ENCODE measurements at places on chromosomes 13 and 19. TPM values are rescaled to one million over a fixed set of nuclear protein-coding genes. Genes with fewer than 3 reads are reported as not detected.

DNA sequence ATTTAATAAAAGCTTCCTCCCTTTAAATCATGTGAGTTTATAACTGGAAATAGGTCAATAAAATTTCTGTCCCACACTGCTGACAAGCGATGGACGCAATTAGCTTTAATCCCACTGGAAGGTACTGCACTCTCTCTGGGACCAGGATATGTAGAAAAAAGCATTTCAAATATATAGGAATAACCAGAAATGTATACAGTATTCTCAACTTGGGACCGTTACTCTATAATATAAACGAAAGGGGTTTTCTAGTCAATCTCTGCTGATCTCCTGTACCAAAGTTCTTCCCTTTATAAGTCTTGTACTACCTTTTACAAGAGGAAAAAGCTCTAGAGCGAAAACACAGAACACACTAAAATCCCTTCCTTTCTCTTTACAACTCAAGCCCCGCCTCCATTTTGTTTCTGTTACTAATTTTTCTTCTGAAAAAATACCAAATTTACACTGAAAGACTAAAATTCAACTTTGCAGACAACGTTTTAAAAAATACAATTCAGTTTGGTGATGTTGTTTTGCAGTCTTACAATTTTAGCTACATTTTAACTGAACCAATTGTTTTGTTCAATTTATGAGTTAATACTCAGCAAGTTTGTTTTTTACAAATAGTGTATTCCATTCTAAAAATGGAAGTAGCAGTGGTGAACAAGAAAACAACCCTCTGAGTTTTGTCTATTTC is 1.7 kb upstream of the USPL1 start:
- H3K27me3 ChIP-seq, result no peaks in the 10 kb centered on the region
- DNase-seq, result no peak
- peak overlapping the region; percentile 99 for H3K27ac ChIP-seq
- H3K4me1 ChIP-seq, result peaks cover 19% of the 10 kb centered on the region
- H3K4me3 ChIP-seq, result peak overlapping the region; percentile 96

DNA sequence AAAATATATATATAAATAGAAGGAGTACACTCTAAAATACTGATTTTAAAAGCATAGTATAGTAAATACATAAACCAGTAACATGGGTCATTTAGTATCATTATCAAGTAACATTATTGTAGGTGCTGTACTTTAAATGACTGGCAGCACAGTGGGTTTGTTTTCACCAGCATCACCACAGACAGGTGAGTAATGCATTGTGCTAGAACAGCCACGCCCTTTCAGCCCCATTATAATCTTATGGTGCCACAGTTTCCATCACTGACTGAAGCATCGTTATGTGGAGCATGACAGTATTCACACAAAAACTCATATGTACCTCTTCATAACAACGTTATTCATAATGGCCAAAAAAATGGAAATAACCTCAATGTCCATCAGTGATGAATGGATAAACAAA is 88.3 kb downstream of the DHRS12 start:
- no peak for DNase-seq
- no peak overlapping the region for H3K4me3 ChIP-seq
- no peaks in the 10 kb centered on the region for H3K4me1 ChIP-seq
- H3K36me3 ChIP-seq, result no peaks in the 10 kb centered on the region

COL5A3 gene
- 11.1 TPM for total RNA-seq

DNA sequence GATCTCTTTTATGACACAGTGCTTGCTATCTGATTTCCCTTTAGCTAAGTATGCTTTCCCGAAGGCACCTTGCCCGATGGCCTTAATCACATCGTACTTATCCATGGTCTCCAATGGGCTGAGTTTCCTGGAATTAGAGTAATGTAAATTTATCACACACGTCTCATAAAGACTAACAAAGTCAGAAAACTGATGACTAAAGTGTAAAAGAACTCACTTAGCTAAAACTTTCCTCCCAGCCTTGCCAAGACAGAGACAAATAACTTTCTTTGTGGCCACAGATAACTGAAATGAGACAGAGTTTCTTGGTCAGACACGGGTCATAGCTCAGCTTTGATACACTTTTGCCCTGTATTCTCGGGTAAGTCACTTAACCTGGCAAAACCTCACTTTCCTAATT is 1.5 kb downstream of the NEK5 start:
- DNase-seq, result no peak
- no peaks in the 10 kb centered on the region for H3K4me1 ChIP-seq
- peak overlapping the region; percentile 75 for H3K4me3 ChIP-seq
- no peaks in the 10 kb centered on the region for H3K36me3 ChIP-seq
- H3K27me3 ChIP-seq, result no peaks in the 10 kb centered on the region

DNA sequence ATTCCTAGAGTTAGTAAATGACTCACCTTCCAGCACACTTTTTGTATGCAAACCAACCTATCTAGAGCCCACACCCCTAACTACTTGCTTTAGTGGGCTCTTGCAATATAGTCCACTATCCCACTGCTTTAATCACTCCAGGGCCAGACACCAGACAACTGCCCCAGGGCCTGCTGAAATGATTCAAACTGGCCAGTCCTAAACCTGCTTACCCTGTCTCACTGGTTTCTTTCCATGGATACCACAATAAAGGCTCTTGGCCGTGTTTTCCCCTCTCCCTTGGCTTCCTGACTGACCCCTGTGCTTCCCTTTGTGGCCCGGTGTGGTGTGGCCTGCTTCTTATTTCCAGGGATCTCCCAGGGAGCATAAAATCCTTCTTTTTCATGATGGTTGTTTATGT is 14.6 kb downstream of the HS6ST3 start:
- no peaks in the 10 kb centered on the region for H3K27me3 ChIP-seq
- H3K36me3 ChIP-seq, result no peaks in the 10 kb centered on the region
- H3K4me1 ChIP-seq, result no peaks in the 10 kb centered on the region
- DNase-seq, result no peak
- no peak overlapping the region for H3K4me3 ChIP-seq
- H3K27ac ChIP-seq, result no peak overlapping the region

MAP4K1 gene
- total RNA-seq, result 4.6 TPM

NLRP7 gene
- total RNA-seq, result not detected

DNA sequence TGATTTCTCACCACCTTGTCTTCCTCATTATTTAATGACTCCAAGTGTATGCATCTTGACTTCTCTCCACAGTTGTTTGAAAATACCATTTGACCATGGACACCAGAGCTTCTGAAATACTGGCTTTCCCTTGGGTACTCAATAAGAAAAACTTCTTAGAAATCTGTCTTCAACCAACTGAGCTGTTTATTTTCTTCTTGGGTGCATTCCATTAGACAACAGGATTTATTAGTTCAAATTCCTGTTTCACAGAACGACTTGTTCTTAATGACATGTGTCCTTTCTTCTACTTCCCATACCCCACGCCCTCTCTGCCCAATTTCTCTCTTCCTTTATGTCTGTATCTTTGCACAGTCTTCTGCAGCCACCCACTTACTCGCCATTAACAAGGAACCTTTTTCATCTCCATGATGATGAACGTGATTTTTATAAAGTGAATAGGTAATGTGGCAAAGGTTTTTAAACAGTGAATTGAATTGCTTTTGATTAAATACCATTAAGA is 11.3 kb upstream of the ITM2B start:
- H3K4me1 ChIP-seq, result peaks cover 12% of the 10 kb centered on the region
- H3K27ac ChIP-seq, result peak overlapping the region; percentile 60

DNA sequence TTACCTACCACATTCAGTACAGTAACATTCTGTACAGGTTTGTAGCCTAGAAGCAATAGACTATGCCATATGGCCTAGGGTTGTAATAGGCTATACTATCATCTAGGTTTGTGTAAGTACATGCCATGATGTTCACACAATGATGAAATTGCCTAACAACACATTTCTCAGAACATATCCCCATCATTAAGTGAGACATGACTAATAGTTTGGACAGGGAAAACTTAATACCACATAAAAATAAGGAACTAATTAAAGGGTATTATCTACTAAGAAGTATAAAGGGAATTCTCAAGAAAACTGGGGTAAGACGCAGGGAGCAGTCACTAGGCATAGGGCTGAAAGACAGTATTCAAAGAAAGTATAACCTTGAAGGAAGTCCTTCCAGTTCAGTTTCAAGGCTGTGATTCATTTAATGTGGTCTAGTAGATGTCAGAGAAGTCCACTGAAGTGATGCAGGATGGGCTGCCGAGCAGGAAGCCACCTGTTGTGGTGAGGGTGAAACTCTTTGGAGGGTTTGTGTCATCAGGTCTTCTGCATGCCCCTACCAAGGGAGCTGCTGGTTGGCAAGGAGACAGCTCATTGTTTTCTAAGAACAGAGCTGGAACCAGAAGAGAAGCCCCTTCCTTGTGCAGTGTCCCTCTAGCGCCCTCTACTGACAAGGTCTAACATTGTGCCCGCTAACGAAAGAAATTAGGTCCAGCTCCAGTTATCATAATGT is 122.9 kb downstream of the OLFM4 start:
- H3K4me3 ChIP-seq, result no peak overlapping the region
- H3K4me1 ChIP-seq, result no peaks in the 10 kb centered on the region
- H3K36me3 ChIP-seq, result no peaks in the 10 kb centered on the region
- no peak overlapping the region for H3K27ac ChIP-seq

B3GNT8 gene
- 4.2 TPM for total RNA-seq

ACP5 gene
- total RNA-seq, result 14.6 TPM

ZNF845 gene
- total RNA-seq, result 7.4 TPM

MKNK2 gene
- 96.3 TPM for total RNA-seq

DNA sequence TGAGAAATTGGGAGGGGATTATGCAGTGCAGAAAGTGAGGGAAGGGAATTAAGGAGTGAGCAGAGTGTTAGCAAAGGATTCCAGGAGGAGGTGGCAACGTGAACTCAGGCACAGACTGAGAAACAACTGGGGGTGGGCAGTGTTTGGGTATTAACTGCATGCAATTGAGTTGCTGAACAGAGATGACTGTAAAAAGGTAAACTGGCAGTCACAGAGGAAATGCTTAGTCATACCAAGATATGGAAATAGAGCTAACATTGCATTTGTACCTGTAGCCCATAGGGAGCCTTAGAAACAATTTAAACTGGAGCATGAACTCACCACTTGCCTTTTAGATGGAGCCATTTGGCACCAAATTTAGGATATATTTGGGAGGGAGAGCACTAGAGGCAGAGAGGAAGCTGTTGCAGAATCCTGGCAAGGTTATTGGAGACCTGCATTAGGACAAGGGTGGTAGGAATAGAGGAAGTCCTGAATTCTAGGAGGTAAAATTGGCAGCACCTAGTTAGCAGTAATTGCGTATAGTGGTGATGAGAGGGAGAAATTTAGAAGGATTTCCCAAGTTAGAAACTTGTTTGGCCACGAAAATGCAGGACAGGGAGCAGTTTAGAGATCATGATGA is 100.6 kb upstream of the FRY start:
- H3K36me3 ChIP-seq, result no peaks in the 10 kb centered on the region
- DNase-seq, result no peak
- no peaks in the 10 kb centered on the region for H3K27me3 ChIP-seq
- no peak overlapping the region for H3K27ac ChIP-seq

- no peak for DNase-seq
- H3K27ac ChIP-seq, result no peak overlapping the region
- H3K4me3 ChIP-seq, result no peak overlapping the region
- H3K4me1 ChIP-seq, result no peaks in the 10 kb centered on the region
- no peaks in the 10 kb centered on the region for H3K27me3 ChIP-seq
- H3K36me3 ChIP-seq, result no peaks in the 10 kb centered on the region
Observed at GRCh38 chr13:112652512-112653070, 37.2 kb upstream of the ATP11A start.

NKG7 gene
- 4.4 TPM for total RNA-seq

GRCh38 chr19:34370983-34371382 is 6.0 kb downstream of the GPI start:
- no peaks in the 10 kb centered on the region for H3K27me3 ChIP-seq
- H3K27ac ChIP-seq, result no peak overlapping the region
- H3K36me3 ChIP-seq, result peaks cover 35% of the 10 kb centered on the region
- DNase-seq, result no peak
- H3K4me3 ChIP-seq, result no peak overlapping the region

DNA sequence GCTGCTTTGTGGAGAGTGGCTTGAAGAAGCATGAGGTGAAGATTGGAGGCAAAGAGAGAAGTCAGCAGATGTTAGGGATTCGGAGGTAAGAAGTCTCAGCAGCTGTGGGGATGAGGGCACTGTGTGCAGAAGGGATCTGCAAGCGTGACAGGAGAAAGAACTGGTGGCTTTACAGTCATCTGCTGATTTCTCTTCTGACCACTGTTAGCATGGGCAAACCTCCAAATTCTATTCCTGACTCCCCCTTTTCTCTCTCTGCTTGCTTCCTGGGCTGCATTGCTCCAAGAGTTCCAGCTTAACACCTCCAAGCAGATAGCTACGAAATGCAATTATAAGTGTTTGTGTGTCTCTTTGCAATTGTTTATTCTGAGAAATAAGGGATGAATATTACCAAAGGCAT is 159.6 kb downstream of the GGACT start:
- H3K27me3 ChIP-seq, result no peaks in the 10 kb centered on the region
- no peak overlapping the region for H3K27ac ChIP-seq
- H3K4me3 ChIP-seq, result no peak overlapping the region
- no peak for DNase-seq
- H3K36me3 ChIP-seq, result no peaks in the 10 kb centered on the region

GRCh38 chr19:46713781-46714443 is 3.0 kb downstream of the PRKD2 start:
- peak overlapping the region; percentile 99 for H3K4me3 ChIP-seq
- peak overlapping the region; percentile 54 for H3K27ac ChIP-seq
- H3K4me1 ChIP-seq, result peaks cover 25% of the 10 kb centered on the region
- H3K27me3 ChIP-seq, result no peaks in the 10 kb centered on the region
- peaks cover 11% of the 10 kb centered on the region for H3K36me3 ChIP-seq

GRCh38 chr19:8158411-8159074 is 9.2 kb upstream of the FBN3 start:
- no peak overlapping the region for H3K27ac ChIP-seq
- H3K4me1 ChIP-seq, result no peaks in the 10 kb centered on the region
- no peak overlapping the region for H3K4me3 ChIP-seq
- H3K36me3 ChIP-seq, result no peaks in the 10 kb centered on the region
- peak; percentile 9 for DNase-seq

CALM3 gene
- 181 TPM for total RNA-seq

DNA sequence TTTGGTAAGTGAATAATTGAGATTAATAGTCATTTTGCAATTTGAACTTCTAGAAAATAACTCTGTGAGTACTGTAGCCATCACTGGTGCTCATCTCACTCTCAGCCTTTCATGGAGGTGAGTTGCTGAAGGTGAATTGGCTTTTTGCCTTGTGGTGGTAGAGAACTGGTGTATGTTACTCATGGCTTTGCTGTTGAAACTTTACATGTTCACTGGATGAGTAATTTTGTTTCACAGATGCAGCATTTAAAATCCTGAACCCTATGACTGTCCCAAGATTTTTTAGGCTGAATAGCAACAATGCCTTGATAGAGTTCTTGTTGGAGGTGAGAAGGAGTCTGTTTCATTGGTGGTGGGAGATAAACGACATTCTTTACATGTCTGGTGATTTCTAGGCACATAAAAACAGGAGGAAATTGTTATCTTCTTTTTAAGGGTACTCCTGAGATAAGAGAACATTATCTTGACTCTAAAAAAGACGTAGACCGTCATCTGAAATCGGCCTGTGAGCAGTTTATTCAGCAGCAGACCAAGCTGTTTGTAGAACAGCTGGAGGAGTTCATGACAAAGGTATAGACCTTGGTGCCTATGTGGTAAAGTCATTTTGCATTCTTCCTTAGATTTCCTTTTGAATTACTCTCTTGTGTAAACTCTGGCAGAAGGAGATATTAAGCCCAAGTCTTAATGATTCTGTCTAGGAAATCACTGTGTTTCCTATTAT is 53.9 kb downstream of the COG3 start:
- no peak overlapping the region for H3K27ac ChIP-seq
- H3K4me1 ChIP-seq, result no peaks in the 10 kb centered on the region
- H3K27me3 ChIP-seq, result no peaks in the 10 kb centered on the region

- peak; percentile 70 for DNase-seq
- no peaks in the 10 kb centered on the region for H3K36me3 ChIP-seq
- peak within 1 kb of the TSS; percentile 95 for H3K4me3 ChIP-seq
Observed at GRCh38 chr19:12052497-12053169, at the start of gene ZNF878. Gene ZNF878, minus strand, starts transcription at chr19:12052961. Its CDS starts 160 bp downstream, at chr19:12052801.

- peaks cover 18% of the 10 kb centered on the region for H3K4me1 ChIP-seq
- no peak overlapping the region for H3K4me3 ChIP-seq
- no peaks in the 10 kb centered on the region for H3K27me3 ChIP-seq
- no peak for DNase-seq
- no peak overlapping the region for H3K27ac ChIP-seq
Observed at GRCh38 chr13:27636589-27637288, 15.0 kb downstream of the POLR1D start.

Measured in thoracic aorta (tissue), 2 donors.